ENCODE measurements at places on chromosomes 3 and 15. TPM values are rescaled to one million over a fixed set of nuclear protein-coding genes. Genes with fewer than 3 reads are reported as not detected.
A peak's percentile ranks its signal among the peaks of the same experiment; 100 is the strongest.

DNA sequence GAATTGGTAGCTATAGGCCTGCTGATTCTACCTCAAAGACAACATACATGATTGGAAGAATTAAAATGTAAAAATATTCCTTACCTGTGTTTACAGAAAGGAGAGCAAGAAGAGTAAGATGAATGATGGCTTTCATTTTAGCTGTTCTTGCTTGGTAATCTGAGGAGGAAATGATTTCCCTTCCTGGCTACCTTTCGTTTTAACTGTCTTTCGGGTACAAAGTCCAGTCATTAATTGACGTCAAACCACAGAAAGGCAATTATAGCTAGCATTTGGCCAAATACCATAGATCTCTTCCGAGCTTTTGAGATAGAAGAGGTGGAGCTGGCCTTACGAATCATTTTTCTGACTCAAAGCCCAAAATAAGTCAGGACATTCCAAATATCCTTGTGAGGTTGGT lies at the start of gene MUC13:
Gene MUC13, minus strand, starts transcription at position 175 of the 400 bp plus-strand sequence. Its CDS starts 39 bp downstream, at position 136.
- no peak for DNase-seq

GRCh38 chr3:98483626-98484025 lies 13.9 kb upstream of the OR5K2 start:
- no peak for DNase-seq

DNA sequence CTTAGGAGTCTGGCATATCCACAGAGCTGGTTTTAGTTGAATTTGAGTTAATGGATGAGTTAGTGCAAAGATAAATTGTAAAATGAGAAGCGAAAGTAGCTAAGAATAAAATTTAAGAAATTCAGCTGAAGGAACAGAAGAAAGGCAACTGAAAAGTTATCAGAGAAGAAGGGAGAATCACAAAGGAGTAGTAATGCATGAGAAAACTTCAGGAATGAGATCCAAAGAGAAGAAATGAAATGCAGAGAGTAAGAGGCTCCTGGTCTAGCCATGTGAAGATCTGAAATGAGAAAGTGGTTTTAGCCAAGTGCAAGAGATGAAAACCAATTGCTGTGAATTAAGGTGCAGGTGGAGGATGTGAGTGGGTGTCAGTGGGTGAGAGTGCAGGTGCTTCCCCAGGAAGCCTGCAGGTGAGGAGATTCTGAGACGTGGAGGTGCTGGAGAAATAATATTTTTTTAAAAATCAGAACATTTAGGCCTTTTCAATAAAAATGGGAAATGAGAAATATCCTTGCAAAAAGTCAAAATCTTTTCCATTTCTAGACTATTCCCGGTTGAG lies 18.5 kb downstream of the KBTBD8 start:
- no peak for DNase-seq

DNA sequence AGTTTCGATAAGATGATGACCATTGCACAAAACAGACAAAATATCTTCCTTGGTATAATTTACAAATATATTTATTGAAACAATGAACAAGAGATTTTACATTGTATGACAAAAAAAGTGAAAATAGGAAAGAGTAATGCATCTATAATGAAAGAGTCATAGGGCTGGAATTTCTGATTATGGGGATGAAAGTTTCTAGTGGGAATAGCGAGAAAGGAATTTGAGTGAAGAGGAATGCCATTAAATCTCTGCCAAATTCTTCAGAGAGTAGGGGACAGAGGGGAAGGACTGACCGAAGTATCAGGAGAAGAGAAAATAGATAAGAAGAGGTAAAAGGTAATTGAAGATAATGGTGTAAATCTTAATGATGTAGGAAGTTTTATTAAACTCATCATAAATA lies 125.4 kb downstream of the VGLL3 start:
- DNase-seq, result no peak

- peak; percentile 49 for DNase-seq
Observed at GRCh38 chr3:119322021-119322834, 28.0 kb downstream of the ARHGAP31 start.

- DNase-seq, result no peak
Observed at GRCh38 chr3:60514085-60514649, 737.1 kb downstream of the FHIT start.

- DNase-seq, result no peak
Observed at GRCh38 chr15:90765966-90766365, 48.8 kb downstream of the BLM start.

GRCh38 chr3:173584838-173585831 lies 187.6 kb downstream of the NLGN1 start:
- DNase-seq, result peak; percentile 88

DNA sequence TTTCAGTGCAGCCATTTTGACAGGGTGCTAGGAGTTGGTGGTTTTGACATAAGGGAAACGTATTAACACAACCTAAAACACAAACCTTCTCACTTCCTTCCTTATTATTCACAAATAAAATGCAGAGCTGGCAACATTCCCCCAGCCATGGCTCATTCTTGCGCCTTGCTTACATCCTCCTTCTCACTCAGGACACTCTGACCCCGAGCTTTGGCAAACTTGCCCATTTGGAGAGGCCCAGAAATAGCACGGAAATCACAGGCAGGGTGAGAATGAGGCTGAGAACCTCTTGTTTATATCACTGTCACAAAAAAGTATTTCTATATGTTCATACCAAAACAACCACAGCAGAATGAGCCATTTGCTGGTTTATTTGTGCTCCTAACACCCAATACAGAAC lies 244.3 kb downstream of the NTRK3 start:
- no peak for DNase-seq

- DNase-seq, result no peak
Observed at GRCh38 chr15:50605462-50605861, 59.0 kb upstream of the USP50 start.

DNA sequence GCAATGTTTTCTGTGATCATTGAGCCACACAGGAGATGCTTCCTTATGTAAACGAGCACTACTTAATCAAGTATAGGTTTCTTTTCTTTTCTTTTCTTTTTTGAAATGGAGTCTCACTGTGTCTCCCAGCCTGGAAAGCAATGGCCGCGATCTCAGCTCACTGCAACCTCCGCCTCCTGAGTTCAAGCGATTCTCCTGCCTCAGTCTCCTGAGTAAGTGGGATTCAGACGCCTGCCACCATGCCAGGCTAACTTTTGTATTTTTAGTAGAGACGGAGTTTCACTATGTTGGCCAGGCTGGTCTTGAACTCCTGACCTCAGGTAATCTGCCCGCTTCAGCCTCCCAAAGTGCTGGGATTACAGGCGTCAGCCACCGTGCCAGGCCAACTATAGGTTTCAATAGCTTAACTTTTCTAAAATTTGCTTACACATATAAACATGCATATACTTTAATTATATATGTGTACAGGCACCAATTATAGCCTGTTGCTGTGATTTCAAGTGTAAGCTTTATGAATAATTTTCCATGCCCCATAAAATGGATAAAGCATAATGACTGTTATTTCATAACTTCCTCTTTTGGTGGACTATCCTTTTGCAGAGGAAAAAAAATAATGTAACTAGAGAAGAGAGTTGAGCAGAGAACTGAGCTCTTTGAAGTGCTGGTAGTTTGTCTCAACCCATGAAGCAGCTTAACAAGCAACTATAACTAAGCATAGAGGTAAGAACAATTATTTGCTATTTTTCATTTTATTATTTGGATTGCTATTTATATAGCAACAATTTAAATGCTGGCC lies 24.8 kb upstream of the MBNL1 start:
- no peak for DNase-seq

- DNase-seq, result no peak
Observed at GRCh38 chr3:11562277-11562881, 81.3 kb downstream of the VGLL4 start.

- DNase-seq, result peak; percentile 78
Observed at GRCh38 chr15:89112341-89112971, 24.2 kb downstream of the ABHD2 start.

GRCh38 chr15:62773369-62774165 lies 269.0 kb upstream of the TPM1 start:
- DNase-seq, result no peak

- DNase-seq, result peak; percentile 31
Observed at GRCh38 chr3:53240989-53241972, 14.5 kb downstream of the TKT start.

DNA sequence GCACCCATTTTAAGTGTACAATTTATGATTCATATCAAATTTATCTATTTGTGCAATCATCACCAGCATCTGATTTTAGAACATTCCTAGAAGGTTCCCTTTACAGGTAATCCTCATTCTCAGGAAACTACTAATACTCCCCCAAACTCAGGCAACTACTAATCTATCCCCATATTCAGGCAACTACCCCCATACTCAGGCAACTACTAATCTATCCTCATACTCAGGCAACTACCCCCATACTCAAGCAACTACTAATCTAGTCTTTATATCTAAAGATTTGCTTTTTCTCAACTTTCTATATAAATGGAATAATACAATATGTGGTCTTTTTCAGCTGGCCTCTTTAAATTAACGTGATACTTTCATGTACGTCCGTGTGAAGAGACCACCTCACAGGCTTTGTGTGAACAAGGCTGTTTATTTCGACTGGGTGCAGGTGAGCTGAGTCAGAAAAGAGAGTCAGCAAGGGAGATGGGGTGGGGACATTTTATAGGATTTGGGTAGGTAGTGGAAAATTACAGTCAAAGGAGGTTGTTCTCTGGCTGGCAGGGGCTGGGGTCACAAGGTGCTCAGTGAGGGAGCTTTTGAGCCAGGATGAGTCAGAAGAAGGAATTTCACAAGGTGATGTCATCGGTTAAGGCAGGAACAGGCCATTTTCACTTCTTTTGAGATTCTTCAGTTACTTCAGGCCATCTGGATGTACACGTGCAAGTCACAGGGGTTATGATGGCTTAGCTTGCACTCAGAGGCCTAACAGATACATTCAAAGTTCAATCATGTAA lies 1444.5 kb upstream of the CADM2 start:
- peak; percentile 13 for DNase-seq

DNA sequence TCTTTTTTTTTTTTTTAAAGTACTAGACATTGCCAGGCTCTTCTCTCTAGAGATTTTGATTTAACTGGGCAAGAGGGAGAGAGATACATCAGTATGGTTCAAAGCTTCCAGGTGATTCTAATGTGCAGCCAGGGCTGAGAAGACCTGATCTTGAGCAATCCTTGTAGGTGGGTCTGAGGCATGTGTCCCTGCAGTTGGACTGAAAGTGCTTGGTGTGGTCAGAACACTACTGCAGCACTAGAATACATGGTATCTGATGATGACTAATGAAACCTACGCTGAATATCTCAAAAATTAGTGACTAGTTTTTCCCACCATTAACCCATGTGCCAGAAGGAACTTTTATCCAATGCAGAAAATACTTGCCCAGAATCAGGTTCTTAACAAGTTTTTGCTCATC lies 34.4 kb upstream of the MYO5C start:
- no peak for DNase-seq

DNA sequence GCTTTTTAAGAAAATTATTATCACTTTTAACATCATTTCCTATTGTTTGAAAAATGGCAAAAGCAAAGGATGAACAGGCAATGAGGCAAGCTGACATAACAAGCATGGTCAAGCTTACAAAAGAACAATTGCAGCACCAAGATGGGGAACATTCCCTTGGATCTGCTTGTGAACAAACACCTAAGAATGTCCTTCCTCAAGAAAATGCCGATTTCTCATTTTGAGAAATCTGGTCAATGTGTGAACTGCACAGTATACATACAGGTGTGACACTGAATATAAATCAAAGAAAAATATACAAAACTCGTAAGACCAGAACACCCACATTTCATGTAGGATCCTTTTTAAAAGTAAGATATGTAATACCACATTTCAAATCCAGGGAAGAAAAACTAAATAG lies 58.9 kb downstream of the LRRFIP2 start:
- DNase-seq, result no peak

DNA sequence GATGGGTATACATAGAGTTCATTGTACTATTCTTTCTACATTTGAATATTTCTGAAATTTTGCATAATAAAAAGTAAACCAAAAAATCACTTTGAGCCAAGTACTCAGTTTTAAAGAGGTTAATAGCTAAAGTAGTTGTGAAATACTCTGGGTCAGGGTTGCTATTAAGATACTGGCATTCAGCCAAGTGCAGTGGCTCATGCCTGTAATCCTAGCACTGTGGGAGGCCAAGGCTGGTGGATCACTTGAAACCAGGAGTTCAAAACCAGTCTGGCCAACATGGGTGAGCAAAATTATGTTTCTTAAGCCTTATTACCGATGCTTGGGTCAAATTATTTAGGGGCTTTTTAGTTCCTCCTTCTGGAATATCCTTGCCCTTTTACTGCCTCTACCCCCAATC lies 122.0 kb upstream of the MELTF start:
- DNase-seq, result peak; percentile 71

EFCC1 gene
- total RNA-seq, result not detected

GXYLT2 gene
- 0.89 TPM for total RNA-seq

RYR3 gene
- not detected for total RNA-seq

SPATA12 gene
- not detected for total RNA-seq

ANKRD34C gene
- not detected for total RNA-seq

CFAP20DC gene
- total RNA-seq, result 1.3 TPM

CILP gene
- total RNA-seq, result not detected

TWF2 gene
- 37.4 TPM for total RNA-seq

Measured in MG63 (cell line).